ENCODE measurements at places on chromosomes 13 and 19. TPM values are rescaled to one million over a fixed set of nuclear protein-coding genes. Genes with fewer than 3 reads are reported as not detected.

LILRB3 gene
- not detected for total RNA-seq

IGLON5 gene
- not detected for total RNA-seq

ZNF69 gene
- 4.7 TPM for total RNA-seq

CABP5 gene
- total RNA-seq = not detected

MISP3 gene
- 0.26 TPM for total RNA-seq

GYS1 gene
- total RNA-seq = 32.5 TPM

ZNF415 gene
- total RNA-seq = 12.7 TPM

KDELR1 gene
- 46.0 TPM for total RNA-seq

COL4A2 gene
- 358 TPM for total RNA-seq

PDE4C gene
- 0.26 TPM for total RNA-seq

MBD3L3 gene
- total RNA-seq = not detected

TEX30 gene
- total RNA-seq = 18.2 TPM

ZNF829 gene
- total RNA-seq = 2.7 TPM

SIGLEC12 gene
- total RNA-seq = not detected

LIM2 gene
- total RNA-seq = not detected

NBEA gene
- 9.6 TPM for total RNA-seq

ZNF20 gene
- 4.3 TPM for total RNA-seq

OR7D2 gene
- total RNA-seq = 0.06 TPM

RFPL4A gene
- total RNA-seq = not detected

ZNF578 gene
- total RNA-seq = 5.9 TPM

SIGLEC6 gene
- not detected for total RNA-seq

YJEFN3 gene
- 0.44 TPM for total RNA-seq

RASIP1 gene
- total RNA-seq = 1.1 TPM

CGB2 gene
- total RNA-seq = not detected

STXBP2 gene
- 1.4 TPM for total RNA-seq
